ENCODE measurements at places on chromosomes 5 and 9. TPM values are rescaled to one million over a fixed set of nuclear protein-coding genes. Genes with fewer than 3 reads are reported as not detected.

The ZNF483 gene
- polyA plus RNA-seq, result 6.4 TPM

The ANKRD55 gene
- 1.3 TPM for polyA plus RNA-seq

The SLIT3 gene
- polyA plus RNA-seq, result 57.5 TPM

The APBA1 gene
- 16.9 TPM for polyA plus RNA-seq

The SKIC3 gene
- 77.2 TPM for polyA plus RNA-seq

The BRD8 gene
- polyA plus RNA-seq, result 169 TPM

The SEC61B gene
- 137 TPM for polyA plus RNA-seq

The CSF1R gene
- 16.1 TPM for polyA plus RNA-seq

The SPEF2 gene
- polyA plus RNA-seq, result 35.9 TPM

GRCh38 chr5:119404033-119404432 lies 48.2 kb downstream of the TNFAIP8 start:
- DNase-seq, result no peak

DNA sequence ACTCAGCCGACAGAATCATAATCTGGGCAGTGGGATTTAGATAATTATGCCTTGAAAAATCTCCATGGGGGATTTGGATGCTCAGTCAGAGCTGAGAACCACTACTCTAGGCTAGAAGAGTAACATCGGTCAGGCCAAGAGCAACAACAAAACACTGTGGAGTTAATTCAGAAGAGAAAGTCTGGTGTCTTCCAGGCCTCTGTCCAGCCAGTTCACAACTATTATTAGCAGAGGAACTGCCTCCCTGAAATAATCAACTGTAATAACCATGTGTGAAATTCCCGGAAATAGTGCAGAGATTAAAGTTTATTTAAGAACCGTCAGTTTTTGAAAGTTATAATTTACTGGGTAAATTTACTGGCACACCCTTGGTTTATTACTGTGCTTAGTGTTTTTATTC lies 8.2 kb upstream of the MARCHF3 start:
- no peak for DNase-seq

- peak; percentile 55 for DNase-seq
Observed at GRCh38 chr5:110376281-110376951, 350.1 kb downstream of the TMEM232 start.

GRCh38 chr5:136453986-136454758 lies 88.8 kb upstream of the TRPC7 start:
- no peak for DNase-seq

DNA sequence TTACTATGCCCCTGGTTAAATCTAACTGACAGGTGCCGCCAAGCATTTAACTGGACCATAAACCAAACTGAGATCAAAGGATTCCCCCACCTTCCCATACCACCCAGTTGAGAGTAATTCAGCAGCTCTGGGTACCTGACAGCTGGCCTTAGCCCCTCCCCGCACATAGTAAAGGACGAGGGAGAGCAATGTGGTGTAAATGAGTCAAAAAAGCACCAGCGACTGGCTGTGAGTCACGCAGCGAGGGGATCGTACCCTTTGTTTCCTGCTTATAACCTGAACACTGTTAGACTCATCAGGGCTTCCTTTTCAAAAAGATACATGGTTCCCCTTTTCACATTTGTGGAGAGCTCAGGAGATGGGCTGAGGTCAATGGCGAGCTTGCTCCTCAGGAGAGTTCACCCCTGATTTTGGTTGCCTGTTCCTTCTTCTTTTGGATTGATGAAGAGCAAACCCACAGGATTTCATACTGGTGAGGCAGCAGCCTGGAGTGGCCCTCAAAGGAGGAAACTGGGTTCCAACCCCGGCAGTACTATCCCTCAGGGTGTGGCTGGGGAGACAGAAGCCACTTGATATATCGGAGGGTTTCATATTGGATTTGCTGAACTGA lies 71.5 kb downstream of the ANKRD33B start:
- DNase-seq, result peak; percentile 48

GRCh38 chr5:179462040-179462439 lies 88.3 kb upstream of the RUFY1 start:
- DNase-seq, result no peak

GRCh38 chr9:114177423-114178064 lies 22.2 kb downstream of the COL27A1 start:
- no peak for DNase-seq

GRCh38 chr5:43840424-43841125 lies 237.6 kb downstream of the NNT start:
- DNase-seq, result no peak

DNA sequence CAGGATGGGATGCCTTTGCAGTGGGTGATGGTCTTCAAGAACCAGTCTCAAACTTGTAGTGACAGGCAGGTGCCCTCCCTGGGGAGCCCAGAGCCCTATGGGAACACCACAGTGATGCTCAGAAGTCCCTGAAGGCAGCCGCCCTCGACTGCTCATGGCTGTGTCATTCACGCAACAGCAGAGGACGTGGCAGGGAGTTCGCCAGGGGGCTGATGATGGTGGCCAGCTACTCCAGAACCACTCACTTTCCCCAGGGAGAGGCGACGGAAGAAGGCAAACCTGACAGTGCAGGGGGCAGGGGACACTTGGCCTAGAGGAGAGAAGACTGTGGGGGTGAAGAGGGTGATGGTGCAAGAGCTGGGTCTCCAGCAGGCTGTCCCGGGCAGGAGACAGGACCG lies 4.0 kb downstream of the IL13 start:
- no peak for DNase-seq

DNA sequence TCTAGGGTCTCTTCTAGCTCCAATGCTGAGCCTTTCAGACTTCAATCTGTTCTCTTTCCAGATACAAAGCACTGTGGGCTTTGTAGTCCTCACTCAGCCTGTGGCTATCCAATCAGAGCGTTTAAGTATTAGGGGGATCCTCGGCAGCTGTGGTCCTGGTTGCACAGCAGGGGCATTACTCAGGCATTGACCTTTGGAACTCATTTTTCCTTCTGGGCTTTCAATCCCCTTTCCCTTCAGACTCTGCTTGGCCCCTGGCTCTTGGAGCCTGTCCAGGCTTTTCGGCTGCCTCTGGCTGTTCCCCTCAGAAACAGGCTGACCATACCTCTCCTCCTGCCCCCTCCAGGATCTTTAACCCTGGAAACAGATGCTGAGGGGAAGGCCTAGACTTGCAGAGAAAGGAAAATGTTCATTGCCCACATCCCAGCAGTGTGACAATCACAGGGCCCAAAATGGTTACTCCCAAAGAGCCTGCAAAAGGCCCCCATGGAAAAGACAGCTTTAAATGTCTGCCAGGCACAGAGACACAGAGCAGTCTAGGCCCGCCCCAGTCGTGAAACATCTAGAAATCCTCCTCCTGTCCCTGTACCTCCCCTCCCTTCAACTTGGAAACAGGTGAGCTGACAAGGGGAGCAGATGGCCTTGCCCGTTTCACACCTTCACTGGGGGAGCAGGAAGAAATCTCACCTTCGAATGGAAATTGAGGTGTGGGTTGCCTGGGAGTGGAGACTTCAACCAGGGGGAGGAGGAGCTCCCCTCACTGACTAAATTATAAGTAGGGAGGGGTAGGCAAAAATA lies 13.7 kb downstream of the C1QTNF2 start:
- no peak for DNase-seq

- DNase-seq, result no peak
Observed at GRCh38 chr5:746258-746761, 38.2 kb downstream of the ZDHHC11B start.

GRCh38 chr5:142884029-142884428 lies 113.9 kb downstream of the ARHGAP26 start:
- no peak for DNase-seq

- no peak for DNase-seq
Observed at GRCh38 chr5:131999441-132000240, 11.8 kb downstream of the ACSL6 start.

DNA sequence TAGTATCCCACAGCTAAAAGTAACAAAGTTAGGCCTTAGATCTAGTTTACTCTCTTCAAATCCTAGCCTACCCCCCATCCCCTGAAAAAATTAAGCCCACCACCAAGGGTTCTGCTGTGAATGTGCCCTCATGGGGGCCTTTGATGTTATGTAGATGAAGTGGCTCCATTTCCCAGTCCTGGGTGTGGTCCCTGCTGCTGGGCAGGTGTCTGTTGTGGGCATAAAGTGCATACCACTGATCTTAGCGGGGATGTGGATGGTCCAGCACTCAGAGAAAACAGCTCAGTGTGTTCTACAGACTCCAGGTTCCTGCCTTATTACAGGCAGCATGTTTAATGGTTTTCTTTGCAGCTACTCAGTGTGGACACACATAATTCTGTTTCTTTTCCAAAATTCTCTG lies 1.9 kb downstream of the PCBD2 start:
- no peak for DNase-seq

GRCh38 chr9:97411789-97412625 lies at the start of gene TDRD7:
TSS of gene TDRD7 (plus strand) at chr9:97412096. CDS start at chr9:97428466, 16,370 bp downstream.
- DNase-seq, result peak; percentile 73

DNA sequence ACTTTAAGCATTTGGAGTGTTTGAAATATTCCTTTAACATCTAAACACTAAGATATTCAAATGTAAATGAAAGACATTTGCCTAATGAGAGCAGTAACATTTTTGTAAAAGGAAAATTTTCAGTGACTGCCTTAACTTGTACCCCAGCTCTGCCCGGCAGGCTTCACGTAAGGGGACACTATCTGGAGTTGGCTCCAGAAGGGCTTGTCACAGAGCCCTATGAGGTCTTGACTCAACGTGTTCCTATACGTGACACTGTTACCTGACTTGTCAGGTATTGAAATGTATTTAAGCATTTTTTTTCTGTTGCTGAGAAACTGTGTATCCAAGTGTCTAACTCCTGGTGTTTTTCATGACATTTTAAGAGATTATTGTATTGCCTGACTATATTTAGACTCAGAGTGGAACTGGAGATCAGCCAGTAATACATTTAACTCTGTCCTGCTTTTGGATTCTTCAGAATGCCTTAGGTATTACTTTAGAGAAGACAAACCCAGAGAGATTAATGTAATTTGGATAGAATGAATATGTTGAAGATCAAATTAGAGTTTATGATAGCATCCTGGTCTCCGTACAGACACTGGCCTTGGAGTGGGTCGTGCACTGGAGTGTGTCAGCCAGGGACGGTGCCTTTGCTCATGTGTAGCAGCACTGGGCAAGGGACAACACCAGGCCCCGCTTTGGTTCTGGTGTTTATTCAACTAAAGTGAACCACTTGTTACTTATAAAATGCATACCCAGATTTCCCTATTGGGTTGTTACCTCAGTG lies 34.6 kb upstream of the PHF2 start:
- DNase-seq, result no peak

GRCh38 chr9:73059247-73059646 lies 92.4 kb upstream of the ANXA1 start:
- no peak for DNase-seq

DNA sequence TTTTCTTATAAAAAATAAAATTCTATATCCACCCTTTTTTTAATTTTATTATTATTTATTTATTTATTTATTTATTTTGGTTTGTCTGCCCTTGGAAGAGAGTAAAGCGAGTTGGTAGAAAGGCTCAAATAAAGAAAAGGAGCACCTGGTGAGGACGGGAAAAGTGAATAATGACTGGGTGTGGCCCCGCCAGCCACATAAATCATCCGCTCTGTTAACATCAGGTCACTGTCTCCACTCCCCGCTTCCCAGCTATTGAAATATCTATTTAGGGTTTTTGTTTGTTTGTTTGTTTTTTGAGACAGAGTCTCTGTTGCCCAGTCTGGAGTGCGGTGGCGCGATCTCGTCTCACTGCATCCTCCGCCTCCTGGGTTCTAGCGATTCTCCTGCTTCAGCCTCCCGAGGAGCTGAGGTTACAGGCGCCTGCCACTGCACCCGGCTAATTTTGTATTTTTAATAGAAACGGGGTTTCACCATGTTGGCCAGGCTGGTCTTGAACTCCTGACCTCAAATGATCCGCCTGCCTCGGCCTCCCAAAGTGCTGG lies 844 bp downstream of the POLR3G start:
- no peak for DNase-seq

- DNase-seq, result peak; percentile 49
Observed at GRCh38 chr5:116378007-116378776, 196.4 kb downstream of the SEMA6A start.

DNA sequence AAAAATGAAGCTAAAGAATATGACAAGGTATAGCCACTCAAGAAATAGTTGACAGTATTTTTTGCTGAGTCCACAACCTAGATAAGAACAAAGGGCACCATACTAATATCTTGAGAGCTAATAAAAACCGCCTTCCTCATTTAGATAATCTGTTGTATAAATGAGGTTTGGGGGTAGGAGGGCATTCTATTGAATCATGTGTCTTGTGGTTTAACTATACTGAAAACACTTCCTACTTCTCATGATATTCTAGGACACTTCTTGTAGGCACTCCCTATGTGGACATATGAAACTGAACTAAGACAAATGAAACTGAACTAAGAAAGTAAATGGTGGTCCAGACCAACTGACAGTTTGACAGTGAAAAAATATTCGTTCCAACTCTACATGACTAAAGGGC lies 1268.5 kb upstream of the C9orf72 start:
- DNase-seq, result no peak

- no peak for DNase-seq
Observed at GRCh38 chr5:87229780-87230179, 37.9 kb upstream of the RASA1 start.

GRCh38 chr5:179886190-179886911 lies 21.3 kb downstream of the TBC1D9B start:
- no peak for DNase-seq

- no peak for DNase-seq
Observed at GRCh38 chr5:25701936-25702335, 1057.2 kb upstream of the CDH10 start.

- DNase-seq, result no peak
Observed at GRCh38 chr5:115423541-115423940, 121.0 kb downstream of the FEM1C start.

- DNase-seq, result no peak
Observed at GRCh38 chr9:92963831-92964606, 16.7 kb downstream of the FGD3 start.

GRCh38 chr5:135541807-135542502 lies 6.2 kb upstream of the NEUROG1 start:
- DNase-seq, result no peak

DNA sequence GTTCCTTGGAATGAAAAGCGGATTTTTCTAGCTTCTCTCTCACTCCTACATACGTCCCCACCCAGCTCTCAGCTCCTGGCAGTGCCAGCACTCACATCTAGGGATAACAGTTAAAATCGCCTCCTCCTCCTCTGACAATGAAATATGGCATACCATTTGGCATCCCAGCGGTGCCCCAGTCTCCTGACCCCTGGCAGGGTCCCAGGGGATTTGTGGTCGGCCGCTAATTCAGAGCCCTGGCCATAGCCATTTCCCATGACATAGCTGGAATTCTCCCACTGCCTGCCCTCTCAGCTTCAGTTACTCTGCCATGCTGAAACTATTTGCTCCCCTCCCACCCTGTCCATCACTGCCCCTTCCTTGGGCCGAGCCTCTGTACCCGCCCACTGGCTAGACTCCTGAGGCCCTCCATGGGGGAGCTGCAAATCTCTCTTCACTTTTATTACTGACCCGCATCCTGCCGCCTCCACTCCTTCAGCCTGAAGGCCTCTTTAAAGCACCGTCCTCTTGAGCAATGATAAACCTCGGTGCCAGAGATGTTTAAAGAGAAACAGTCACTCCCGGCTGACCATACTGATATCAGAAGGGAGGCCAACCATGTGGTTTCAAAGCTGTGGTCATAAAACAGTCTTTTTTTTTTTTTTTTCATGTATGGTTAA lies 139.8 kb downstream of the SLIT3 start:
- DNase-seq, result peak; percentile 90

All from renal pelvis (tissue), 12 donors.